Activated naive CD4-positive, alpha-beta T cell (primary cell): ENCODE measurements at places on chromosomes 11 and 22.

DNA sequence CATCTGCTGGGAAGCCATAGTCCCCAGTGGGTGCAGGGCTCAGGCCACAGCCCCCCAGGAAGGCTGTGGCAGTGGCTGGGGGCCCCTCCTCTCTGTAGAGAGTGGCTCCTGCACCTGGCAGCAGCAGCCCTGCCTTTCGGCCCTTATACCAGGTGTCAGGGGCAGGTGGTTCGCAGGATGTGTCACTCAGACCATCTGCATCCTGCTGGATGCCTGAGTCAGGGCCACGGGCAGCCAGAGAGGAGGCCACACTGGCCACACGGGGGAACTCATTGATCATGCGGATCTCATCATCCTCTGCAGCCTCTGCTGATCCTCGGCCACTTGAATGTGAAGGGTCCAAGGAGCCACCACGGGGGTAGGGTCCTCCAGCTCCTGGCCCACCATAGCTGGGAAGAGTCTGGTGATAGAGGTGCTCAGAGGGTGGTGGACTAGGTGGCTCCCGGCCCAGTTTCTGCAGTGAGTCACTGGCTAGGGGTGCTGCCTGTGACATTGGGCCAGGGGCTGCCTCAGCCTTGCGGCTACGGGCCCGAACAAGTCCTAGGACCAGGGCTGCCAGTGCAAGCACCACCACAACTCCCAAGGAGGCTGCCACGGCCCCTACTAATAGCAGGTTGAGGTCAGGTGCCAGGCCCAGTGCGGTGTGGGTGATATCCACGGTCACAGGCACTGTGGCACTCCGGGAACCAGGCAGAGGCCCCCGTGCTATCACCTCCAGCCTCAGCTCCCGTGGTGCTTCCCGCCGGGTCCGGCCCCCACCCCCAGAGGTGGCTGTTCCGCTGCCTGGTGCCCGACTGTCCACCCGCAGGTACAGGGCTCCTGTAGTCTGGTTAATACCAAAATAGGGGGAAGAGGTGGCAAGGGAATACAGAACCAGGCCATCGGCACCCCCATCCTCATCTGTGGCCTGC is 3.3 kb upstream of the TPP1 start:
- DNase-seq, result no peak

GRCh38 chr11:83611600-83611999 is 325.4 kb upstream of the CCDC90B start:
- no peak for DNase-seq

GRCh38 chr22:30219668-30220278 is 26.8 kb downstream of the LIF start:
- no peak for DNase-seq

DNA sequence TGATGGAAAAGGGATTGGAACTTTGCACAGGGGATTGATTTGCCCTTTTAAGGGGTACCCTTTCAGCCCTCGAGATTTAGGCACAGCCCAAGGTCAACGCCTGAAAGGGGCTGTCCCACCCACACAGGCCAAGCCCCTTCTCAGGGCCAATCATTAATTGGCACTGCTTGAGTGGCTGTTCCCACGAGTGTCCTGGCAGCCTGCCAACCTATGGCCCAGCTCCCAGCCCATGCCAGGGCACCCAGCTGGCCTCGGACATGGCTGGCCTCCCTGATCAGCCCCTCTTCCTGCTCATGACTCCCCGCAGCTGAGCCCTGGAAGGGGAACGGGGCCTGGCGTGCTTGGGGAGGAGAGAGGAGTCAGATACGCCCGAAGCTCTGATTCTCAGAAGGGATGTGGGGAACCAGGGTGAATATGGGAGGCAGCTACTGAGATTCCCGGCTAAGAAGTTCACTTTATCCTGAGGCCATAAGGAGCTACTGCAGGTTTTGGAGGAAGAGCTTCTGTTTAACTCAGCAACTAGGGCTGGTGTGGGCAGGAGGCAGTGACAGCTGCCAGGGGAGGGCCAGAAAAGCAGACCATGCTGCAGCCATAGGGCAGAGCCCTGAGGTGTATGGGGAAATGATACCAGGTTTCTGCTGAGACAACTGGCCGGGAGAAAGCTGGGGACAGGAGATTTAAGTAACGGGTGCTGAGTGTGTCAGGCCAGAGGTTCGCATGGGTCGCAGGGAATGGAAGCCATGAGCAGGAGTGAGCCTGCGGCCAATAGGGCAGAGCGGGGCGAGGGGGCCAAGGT is 30.0 kb downstream of the WNT7B start:
- no peak for DNase-seq

DNA sequence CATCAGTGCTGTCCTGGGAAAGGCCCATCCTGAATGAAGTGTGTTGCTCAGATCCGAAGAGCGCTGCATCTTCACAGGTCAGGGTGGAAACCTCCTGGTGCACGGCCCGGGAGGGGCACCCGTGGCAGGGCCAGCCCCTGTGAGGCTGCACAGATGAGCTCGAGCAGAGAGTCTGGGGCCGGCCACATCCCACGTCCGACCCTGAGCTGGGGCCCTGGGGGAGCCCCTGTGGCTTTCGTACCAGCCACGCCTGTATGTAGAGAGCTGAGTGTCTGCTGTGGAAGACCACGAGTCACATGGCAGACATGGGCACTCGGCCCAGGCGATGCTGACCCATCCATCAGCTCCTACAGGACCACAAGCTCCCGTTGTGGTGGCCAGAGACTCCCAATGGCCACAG is 24.9 kb upstream of the SEPTIN5 start:
- no peak for DNase-seq

GRCh38 chr11:118621071-118621783 is 13.8 kb downstream of the PHLDB1 start:
- DNase-seq, result no peak

DNA sequence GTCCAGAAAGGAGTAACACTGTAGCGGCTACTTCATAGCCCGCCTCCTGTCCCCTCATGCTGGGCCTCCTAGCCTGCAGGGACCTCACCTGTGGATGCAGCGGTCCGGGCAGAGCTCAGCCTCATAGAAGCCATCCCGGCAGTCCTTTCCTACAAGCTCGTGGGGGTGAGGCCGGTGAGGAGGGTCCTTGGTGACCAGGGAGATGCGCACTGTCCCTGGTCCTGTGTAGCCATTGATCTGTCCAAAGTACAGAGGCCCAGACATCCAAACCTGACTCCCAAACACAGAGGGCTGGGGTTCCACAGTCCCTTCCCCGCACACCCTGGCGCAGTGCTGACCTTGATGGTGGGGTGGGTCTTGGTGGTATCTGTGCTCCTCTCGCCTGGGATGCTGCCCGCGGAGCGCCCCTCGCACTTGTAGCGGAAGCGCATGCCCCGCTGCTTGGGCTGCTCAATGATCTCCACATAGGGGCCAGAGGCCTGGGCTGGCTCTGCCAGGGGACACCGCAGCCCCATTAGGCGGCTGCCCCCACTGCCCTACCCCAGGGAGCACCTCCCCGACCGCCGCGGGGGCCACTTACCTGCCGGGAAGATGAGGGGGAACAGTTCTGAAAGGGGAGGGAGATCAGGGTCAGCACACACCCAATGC is 993 bp downstream of the RELA start:
- DNase-seq, result no peak

GRCh38 chr11:57745206-57745605 is 3.9 kb downstream of the SELENOH start:
- no peak for DNase-seq

DNA sequence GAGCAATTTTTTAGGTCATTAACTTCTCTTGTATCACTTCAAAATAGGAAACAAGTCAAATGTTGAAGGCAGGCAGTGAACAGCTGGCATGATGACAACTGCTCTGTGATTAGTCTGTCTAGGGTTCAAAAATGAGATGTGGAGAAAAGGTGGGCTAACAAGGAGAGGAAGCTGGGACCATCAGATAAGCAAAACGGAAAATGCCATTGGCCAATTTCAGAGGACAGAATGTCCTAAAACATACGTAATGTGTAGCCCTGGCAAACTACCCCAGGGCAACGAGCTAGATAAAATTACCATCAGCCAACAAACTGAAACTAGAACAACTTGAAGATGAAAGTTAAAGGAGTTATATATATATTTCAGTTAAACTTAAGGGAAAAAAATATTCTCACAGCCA is 93.2 kb downstream of the RELT start:
- no peak for DNase-seq

- DNase-seq, result no peak
These were observed 11.6 kb upstream of the RTN4R start for GRCh38 chr22:20279662-20280134.

DNA sequence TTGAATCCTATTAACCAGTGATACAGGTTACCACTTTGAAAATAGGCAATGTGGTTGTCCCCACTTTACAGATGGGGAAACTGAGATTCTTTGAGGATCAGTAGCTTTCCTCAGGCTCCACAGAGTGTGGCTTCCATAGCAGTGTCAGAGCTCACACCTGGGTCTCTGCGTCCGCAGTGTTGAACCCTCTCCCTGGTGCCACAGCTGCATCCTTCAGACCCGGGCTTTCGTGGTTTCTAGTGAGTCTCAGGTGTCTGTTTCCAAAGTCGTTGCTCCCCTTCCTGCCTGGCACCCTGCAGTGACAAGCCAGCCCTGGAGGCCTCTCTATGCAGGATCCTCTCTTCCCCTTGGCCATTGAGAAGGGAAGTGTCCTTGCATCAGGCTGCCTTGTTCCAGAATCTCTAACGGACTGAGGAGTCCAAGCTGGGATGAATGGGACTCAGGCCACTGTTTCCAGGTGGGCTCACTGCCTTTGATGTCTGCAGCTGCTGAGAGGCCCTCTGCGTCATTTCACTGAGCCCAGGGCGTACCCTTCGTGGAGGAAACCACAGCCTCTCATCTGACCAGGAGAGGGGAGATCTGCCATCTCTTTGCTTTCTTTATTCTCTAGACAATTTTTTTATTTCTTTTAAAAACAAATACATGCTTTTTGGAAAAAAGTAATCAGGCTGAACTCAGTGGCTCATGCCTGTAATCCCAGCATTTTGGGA is 48.4 kb upstream of the MICAL2 start:
- DNase-seq, result no peak

- no peak for DNase-seq
These were observed 177.2 kb downstream of the SHANK2 start for GRCh38 chr11:71075116-71075720.

DNA sequence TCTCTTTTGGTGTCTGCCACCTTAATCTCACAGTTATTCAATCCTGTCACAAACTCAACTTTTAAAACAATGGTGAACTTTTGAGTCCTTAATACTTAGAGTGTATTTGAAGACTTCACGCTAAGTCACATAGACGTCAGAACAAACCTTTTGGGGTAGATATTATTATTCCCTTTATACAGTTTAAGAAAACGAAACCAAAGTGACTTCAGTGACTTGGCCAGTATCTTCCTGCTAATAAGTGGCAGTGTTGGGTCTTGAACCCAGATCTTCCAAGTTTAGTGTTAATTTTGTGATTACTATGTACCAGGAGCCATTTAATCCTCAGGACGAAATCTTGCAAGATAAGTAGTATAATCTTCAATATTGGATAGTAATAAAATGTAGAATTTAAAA is 691 bp downstream of the CEP295 start:
- DNase-seq, result no peak

DNA sequence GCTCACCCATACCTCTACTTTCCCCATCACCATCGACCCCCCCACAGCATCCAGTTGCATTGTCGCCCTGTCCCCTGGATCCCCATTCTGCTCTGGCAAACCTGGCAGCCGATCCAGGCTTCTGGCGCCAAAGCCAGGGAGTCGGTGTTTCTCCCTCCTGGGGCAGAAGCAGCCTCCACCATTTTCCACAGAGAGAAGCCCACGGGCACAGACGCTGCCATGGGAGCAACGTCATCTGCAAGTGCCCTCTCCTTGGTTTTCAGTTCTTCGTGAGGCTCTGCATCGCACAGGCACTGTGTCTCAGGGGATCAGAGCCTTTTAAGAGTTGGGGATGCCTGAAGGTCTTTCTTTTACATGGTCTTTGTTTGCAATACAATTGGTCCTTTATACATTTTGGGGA is 2.3 kb downstream of the YPEL4 start:
- DNase-seq, result no peak

DNA sequence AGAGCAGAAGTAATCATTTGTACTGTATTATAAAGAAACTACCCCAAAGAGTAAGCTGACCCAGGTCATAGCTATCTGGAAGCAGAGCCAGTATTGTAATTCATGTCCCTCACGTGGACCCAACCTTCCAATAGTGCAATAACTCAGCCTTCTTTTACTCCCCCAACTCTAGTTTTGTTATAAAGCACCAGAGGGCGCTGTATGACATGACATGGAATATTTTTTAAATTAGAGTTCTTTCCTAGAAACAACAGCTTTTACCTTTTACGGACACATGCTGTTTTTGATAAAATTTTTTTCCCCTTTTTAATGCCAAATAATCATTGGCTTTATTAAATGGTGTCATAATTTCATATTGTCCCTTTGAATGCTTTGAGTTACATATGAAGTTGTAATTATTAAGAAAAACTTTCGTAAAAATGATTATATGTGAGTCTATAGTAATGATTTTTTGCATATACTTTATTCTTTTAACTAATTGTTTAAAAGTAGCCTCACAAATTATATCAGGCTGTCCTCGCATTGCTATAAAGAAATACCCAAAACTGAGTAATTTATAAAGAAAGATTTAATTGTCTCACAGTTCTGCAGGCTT is 76.9 kb downstream of the DKK3 start:
- DNase-seq, result no peak

DNA sequence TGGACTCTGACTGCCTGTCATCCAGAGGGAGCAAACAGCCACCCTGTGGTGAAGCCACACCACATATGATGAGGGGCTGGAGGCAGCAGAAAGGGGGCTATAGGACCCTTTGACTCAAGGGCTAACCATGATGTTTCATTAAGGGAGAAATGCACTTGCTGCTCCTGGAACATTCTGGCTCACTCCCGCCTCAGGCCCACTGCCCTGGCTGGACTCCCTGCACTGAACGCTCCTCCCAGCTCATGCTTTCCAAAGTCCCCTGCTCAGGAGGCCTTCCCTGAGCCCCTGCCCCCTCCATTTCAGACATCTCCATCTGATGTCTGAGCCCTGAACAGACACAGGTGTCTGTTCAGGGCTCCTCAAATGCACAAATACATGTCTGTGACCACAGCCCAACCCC is 69.1 kb downstream of the CDKN1C start:
- DNase-seq, result no peak

GRCh38 chr11:128412847-128413791 is 174.2 kb downstream of the ETS1 start:
- DNase-seq, result no peak

DNA sequence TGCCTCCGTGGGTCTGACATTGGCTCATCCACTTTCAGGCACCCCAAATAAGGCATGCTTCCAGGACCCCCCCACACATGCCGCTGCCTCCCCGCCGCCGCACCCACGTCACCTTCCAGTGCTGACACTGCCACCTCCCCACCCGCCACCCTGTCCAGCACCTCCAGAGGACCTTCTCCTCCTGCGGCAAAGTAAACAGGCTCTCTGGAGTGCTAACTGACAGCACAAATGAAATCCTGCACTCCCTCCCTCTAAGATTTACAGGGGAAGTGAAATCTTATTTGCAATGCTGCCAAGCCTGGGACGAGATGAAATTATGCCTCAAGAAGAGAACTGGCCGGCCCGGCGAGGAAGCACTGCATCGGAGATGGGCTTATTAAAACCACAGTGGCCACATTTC is 35.3 kb downstream of the MACROD1 start:
- no peak for DNase-seq

DNA sequence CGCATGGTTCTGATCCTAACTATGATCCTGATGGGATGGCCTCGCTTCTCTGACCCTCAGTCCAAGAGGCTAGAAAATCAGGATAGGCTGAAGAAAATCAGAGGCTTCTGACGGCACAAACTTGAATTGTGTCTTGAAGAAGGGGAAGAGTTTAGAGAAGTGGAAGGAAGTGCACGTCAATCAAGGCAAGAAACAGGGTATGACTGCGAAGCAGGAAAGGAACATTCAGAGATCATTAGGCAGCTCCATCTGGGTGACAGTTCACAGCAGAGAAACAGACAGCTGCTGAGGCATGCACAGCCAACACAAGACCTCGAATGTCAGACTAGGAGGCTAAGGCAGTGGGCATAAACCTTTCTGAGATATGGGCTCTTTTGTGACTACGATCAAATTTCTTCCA is 29.3 kb downstream of the CLPB start:
- DNase-seq, result no peak
